ENCODE measurements at places on chromosomes 7 and 10.

DNA sequence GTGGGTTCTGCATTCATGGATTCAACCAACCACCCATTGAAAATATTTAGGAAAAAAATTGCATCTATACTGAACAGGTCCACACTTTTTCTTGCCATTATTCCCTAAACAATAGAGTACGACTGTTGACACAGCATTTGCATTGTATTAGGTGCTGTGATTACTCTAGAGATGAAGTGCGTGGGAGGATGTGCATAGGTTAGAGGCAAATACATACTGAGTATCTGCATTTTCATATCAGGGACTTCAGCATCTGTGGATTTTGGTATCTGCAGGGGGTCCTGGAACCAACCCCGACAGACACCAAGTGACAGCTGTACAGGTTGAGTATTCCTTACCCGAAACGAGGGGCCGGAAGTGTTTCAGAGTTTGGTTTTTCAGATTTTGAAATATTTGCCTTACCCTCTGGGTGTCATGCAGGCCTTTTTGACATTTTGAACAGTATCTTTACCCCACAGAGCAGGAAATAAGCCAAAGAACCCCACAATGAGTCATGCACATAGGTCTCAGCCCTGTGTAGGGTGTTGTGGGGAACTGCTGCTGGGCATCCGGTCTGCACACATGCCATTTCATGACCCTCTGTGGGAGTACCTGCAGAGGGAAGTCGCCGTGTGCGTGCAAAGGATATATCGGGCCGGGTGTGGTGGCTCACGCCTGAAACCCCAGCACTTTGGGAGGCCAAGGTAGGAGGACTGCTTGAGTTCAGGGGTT, 14.5 kb downstream of the NUDT5 start:
- peak; percentile 75 for DNase-seq

DNA sequence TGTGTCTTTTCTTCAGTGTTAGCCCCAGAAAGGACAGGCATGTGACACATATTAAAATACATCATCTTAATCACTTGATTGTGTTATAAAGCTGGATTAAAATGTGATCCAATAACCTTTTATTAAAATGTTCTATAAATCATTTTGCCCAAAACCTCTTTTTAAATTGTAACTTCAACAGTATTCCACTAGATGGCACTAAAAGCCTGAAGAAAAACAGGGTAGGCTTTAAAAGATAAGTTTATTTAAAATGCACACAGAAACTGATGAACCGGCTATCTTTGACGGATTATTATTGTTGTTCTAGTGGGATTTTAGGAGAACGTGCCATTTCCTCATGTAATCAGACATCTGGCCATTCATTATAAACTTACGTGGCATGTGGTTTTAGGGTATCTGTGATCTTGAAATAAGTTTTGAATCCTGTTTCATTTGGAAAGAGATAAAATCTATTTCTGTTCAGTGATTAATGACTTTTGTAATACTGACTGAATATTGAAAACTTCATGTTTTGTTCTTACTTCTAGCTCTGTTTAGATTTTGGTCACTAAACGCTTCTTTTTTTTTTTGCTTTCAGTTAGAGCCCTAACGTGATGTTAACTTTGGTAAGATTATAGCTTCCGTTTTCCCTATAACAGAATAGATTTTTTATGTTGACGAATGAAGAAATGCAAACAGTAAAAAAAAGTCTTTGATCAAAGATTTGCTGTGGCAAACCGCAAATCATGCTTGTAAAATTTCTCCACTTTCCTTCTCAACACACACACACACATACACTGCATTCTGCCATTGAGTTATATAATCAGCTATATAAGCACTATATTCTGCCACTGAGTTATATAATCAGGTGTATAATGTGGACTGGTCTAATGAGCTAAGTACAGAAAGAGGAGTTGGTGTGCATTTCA, 13.6 kb downstream of the VPS50 start:
- DNase-seq, result no peak

- DNase-seq, result no peak
Observed at GRCh38 chr7:74501298-74501697, 47.6 kb downstream of the GTF2IRD1 start.

DNA sequence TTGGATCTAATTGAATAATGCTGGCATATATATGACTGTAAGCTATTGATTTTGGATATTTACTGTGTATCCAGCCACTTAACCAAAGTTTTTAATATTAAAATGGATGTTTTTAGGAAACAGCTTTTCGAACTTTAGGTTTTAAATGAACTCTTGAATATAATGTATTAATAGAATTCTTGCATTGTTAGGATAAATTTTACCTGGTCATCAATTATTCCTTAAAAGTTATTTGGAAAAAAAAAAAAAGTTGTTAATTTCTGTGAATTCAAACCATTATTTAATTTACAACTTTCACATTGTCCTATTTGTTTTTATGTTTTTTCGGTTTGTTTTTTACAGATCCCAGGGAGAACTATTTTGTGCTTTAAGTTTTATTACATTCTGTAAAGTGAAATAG, 9.8 kb downstream of the TMEM209 start:
- no peak for DNase-seq

DNA sequence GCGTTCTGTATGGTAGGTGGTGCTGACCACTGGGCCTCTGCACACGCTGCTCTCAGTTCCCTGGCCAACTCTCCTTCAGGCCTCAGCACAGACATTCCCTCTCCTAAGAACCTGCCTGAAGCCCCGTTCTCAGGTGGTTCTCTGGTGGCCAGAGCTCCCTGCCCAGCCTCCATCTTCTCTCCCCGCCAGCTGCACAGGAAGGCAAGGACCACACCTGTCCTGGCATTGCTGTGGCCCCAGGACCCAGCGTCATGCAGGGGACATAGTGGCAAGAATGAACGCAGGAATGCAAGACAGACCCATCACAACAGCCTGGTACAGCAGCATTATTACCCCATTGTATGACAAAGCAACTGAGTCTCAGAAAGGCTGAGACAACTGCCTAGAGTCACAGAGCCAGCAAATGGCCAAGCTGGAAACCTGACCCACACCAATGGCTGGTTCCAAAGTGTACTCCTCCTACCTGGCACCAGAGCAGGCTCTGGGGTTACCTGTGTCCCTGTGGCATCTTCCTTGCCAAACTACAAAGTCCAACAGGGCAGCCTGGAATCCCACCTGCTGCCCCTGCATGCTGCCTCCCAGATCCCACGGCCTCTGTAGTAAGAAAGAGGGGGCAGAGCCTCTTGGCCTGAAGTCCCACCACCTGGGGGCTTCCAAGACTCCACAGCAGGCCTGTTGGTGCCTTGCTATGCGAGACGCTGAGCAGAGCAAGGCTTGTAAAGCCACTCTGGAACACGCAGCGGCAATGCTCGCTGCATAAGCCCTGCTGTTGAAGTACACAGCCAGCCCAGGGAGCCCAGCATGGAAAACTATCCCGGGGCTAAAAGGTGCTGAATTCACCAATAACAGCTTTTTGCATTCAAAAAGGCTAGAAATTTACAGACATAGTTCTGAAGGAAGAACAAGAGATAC, 73.3 kb downstream of the CHST15 start:
- no peak for DNase-seq

DNA sequence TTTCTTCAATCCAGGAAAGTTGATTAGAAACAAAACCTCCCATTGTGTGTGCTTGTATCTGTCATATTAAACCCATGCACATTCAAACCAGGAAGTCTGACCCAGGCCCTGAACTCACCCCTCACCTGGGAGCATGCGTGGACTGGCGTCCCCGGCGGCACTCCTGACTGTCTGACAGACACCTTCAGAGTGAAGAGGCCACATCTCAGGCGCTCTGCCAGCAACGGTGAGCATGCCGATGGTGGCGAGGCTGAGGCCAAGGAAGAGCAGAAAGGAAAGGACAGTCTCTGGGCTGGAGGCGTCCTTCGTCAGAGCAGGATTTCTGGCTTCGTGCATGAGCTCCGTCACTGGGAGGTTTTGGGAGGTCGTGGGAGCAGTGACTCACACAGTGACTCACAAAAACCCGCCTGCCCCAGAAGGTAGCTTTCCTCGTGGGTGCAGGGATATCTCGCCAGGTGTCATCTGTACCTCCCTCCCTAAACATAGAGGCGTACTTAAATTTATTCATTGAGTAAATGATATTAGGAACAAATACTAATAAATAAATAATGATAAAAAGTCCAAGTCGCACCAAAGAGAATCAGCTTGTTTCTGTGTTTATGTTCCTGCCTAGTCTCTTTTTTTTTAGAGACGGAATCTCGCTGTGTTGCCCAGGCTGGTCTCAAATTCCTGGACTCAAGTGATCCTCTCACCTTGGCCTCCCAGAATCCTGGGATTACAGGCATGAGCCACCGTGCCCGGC, 13.5 kb downstream of the IQCE start:
- DNase-seq, result no peak

GRCh38 chr10:62626079-62626478, 178.4 kb upstream of the ADO start:
- no peak for DNase-seq

DNA sequence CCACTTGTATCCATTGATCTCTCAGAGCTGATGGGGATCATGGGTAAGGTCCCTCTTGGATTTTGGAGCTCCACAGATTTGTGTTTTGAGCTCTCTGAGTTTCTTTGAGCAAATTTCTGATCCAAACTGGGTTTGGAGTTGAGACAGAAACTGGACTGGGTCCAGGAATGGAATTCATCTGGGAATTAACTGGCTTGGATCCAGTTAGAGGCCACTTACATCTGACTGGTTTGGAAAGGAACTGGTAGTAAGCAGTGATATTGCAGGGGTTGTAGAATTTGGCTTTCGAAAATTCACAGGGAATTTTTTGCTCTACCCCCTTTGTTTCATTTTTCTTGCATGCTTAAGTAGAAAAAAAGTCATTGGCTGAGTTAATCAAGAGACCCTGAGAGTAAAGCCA, 245.6 kb downstream of the SEMA3D start:
- DNase-seq, result no peak

DNA sequence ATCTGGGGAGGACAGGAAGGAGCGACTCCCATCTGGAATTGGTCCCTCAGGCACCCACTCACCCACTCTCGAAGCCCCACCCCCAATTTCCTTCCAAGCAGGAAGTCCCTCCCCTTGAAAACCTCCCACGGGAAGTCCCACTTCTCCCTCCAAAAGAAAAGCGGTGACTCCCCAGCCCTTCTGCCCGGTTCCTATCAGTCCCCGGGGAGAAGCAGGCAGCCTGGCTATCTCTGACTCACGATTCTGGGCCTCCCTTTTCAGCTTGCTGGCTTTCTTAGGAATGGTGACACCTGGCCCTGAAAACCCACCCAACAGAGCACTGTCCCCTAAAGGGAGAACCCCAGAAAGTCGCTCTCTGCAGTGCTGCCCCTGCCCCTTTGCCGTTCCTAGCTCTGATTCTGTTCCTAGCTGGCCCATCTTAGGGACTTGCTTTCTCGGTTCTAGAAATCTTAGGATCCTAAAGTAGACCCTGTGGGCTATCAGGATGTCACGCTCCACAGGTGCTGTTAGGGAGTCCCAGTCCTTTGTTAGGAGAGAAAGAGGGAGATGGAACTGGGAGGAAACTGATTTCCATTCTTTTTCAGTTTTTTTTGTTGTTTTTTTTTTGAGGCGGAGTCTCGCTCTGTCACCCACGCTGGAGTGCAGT, 6.0 kb downstream of the TSC22D4 start:
- DNase-seq, result no peak

GRCh38 chr7:22066522-22066921, 120.8 kb upstream of the CDCA7L start:
- no peak for DNase-seq

- DNase-seq, result no peak
Observed at GRCh38 chr7:117686311-117686935, 186.8 kb downstream of the CTTNBP2 start.

- peak; percentile 61 for DNase-seq
Observed at GRCh38 chr7:5450549-5451327, 27.1 kb upstream of the TNRC18 start.

DNA sequence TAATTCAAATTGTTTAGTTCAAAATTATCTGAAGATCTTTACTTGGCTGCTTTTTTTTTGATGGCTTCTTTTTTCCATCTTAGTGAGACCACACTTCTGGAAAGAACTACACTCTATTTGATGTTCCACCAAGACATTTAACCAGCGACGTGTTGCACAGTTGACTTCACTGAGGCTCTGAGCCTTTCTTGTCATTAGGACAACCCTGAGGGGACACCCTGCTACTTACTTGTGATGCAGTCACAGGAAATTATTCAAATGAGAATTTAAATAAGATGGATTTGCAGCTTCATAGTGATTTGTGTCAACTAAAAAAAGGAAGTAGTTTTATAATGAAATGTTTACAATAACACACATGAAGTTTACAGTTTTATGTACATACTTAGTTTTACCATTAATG, 25.6 kb upstream of the PIK3CG start:
- DNase-seq, result no peak

DNA sequence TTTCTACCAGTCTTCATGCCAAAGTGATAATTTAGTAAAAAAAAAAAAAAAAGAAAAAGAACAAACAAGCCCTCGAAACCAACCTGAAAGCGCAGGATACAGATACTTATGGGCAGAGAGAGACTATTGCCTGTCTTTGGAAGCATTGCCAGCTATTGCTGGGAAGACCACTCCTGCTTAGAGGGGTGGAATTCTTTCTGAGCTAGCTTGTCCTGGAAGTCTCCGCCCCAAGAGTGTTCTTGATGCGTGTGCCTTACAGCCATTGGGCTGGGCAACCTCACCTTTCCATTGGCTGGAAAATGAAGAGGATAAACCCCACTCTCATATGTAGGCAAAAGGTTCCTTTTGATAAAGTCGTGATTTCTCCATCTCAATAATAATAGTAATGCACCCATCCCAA, 19.9 kb upstream of the INSYN2A start:
- no peak for DNase-seq

DNA sequence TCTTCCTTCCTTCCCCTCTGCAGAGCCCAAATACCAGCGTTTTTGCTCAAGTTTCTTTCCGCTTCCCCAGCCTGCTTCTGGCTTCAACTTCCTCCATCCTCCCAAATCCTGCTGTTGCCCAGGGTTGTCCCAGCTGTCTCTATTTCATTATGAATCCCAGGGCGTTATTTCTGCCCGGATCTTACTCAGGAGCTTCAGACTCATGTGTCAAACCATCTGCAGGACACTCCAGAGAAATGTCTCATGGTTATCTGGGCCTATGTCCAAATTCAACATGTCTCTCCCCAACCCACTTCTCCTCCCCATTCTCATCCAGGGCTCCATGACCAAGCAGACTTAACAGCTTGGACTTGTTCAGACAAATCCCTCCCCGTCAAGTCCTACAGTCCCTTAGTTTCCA, 15.6 kb downstream of the ARHGAP22 start:
- no peak for DNase-seq

GRCh38 chr7:2595258-2595860, 36.4 kb upstream of the TTYH3 start:
- DNase-seq, result no peak

GRCh38 chr10:61280303-61280702, 172.9 kb downstream of the TMEM26 start:
- no peak for DNase-seq

GRCh38 chr7:100887516-100888290, 1.8 kb downstream of the UFSP1 start:
- peak; percentile 82 for DNase-seq

DNA sequence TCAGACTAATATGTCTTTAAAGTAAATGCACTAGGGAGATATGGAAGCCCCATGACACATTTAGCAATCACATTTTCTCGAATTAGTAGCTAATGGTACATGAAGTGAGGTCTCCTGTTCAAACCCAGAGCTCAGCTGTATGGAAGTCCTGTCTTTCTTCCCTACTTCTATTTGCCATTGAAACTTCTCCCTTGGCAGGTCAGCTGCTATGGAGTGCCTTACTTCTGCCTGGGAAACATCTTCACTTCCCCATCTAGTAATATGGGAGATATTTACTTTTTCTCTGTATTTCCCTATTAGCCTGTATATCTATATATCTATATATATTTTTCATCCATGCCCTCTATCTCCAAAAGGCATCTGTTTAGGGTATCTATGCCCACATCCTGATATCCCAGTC, 225.3 kb upstream of the INHBA start:
- no peak for DNase-seq
